ENCODE measurements at places on chromosomes 1 and 21. TPM values are rescaled to one million over a fixed set of nuclear protein-coding genes. Genes with fewer than 3 reads are reported as not detected.

GRCh38 chr1:41802532-41803501 lies 115.9 kb downstream of the HIVEP3 start:
- peak; percentile 88 for DNase-seq

DNA sequence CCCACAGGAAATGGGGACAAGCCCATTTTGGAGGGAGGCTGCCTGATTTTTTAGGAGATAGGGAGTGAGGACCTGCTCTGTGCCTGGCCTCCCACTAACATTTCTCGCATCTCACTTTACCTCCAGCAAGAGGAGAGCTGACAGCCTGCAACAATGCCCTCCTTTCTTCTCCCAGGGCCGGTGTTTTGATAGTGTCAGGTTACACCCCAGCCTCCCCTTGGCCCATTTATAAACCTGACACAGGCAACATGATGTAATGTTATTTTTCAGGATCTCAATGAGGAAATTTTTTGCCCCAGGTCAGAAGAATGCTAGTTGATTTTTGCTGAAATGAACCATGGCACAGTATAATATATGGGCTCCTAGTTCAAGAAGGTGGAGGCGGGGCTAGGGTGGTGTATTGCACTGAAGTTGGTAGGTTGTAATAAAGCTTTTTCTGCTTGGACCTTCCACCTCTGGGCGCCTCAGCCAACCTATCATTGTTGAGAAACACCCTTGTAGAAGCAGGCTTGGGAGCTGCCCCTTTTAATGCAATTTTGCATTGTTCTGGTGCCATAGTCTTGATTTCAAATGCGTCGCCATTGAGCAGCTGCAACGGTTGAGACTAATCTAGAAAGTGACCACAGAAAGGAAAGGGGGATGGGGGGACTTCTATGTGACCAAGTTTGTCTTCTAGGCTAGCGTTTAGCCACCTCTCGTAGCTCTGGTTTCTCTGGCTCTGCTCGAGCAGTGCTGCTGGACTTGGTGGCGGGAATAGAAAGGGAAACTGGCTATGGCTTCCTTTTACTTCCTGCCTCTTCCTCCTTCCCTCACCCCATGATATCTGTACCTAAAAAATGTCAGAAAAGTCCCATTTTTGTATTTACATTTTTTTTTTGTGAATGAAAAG lies 53.0 kb downstream of the PBX1 start:
- DNase-seq, result no peak

RAB25 gene
- not detected for total RNA-seq

DNA sequence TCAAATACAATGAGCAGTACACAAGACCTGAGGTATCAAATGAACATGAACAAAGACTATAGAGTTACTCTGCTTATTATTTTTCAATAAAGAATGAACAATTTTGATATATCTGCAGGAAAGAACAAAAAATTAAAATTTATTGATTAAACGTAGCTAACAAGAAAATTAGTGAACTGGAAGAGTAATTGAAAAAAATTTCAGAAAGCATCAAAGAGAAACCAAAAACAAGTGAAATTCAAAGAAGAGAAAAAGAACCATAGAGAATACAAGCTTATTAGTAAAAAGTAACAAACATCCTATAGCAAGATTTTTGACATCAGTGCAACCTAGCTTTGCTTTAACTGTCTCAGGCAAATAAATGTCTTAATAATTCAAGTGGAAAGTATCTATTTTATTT lies 106.6 kb downstream of the LRRIQ3 start:
- no peak for DNase-seq

DNA sequence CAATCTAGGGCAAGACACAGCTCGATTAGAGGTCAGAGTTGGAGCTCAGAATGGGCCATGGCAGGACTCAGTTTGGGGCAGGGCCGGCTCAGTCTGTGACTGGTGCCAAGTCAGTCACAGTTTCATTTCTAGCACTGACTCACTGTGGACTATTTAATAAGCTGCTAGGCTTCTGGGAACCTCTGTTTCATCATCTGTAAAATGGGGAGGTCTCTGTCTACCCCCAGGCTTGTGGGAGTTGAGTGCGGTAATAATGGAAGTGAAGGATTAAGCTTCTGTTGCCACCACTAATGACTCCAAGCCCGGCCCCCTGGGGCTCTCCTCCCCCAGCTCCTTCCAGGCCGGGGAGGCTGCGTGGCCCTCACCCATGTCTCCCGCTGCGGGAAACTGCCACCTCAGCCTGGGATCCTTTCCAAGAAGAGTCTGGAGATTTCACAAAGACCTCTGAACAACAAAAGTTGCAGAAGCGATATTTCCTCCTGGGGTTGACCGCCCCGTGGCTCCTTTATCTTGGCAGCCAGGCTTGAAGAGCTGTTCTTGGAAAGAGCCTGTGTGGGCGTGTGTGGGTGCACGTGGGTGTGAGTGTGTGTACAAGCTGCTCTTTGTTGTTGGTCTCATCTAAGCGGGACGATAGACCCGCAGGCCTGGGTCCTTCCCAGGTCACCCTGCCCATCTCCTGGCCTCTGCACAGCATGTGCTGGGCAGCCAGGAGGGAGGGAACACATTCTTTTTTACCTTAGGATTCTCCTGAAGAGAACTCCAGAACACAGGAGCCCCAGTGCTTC lies 29.1 kb downstream of the KNCN start:
- peak; percentile 59 for DNase-seq

DNA sequence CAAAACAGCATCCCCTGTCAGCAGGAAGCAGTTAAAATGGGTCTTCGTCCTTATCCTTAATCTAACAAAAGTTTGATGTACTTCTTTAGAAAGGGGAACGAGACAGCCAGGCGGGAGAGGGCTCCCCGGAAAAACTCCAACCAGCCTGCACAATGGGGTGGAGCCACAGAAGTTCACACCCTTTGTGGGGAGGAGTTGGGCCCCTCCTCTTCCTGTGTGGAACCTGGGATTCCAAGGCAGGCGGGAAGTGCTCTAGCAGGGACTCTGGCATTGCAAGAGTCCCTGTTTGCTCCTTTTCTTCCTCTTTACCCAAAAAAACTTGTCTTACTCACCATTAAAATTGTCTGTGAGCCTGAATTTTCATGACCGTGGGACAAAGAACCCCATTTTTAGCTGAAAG lies 47.7 kb downstream of the FCRL5 start:
- no peak for DNase-seq

GRCh38 chr1:196387766-196388165 lies 220.5 kb downstream of the KCNT2 start:
- DNase-seq, result no peak

NR0B2 gene
- total RNA-seq, result 5.1 TPM

DNA sequence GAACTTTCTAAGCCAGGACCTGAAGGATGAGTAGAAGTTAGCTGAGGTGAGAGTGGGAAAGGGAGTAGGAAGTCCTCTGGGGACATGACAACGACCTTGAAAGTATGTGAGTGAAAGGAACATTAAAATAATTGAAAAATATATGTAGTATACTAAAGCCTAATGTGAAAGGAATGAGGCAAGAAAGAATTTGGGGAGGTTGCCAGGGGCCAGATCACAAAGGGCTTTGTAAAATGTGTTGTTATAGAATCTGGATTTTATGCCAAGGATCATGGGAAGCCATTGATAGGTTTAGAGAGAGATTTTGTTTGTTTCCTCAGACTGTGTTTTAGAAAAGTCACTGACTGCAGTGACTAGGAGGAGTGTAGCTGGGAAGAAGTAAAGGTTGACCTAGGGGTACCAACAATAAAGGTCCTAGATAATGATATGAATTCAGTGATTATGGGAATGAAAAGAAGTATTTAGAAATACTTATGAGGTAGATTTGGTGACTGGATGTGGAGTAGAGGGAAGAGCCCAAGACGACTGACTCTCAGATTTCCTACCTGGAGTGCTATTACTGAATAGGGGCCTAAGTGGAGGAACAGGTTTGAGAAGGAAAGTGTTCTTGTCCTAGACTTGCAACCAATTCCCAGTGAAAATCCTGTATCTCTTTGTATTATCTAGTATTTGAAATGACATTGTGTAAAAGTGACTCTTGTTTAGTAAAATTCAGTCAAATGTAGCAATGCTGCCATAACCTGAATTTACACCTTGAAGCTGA lies 179.8 kb downstream of the PHTF1 start:
- no peak for DNase-seq

DNA sequence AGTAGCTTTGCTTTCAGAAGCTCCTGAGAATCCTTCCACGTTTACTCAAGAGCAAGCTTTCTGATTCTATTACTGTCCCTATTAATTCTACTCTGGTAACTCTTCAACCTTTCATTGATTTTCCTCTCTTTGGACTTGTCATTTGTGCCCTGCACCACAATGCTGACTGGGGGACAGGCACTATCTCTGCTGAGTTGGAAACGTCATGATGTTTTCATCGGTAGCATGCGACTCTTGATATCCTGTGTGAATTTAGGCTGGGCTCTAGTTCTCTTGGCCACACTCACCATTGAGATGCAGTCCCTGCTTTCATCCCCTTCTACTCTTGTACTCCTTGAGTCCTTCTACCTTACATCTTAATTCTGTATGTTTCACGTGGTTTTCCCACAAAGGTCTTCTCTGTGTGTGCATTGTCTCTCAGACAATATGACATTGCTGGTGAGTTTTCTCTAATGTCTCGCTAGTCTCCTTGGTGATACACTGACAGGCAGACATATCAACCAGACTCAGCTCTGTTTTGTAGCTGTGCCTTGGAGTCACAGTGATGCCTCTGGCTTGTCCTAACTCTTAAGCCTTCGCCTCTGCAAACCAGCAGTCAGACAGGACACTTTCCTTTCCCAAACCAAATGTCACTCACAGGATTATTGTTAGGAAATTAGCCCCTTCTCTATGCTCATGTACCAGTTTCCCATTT lies 223.6 kb upstream of the ADGRL2 start:
- no peak for DNase-seq

- DNase-seq, result no peak
These were observed 54.4 kb downstream of the CNIH3 start for GRCh38 chr1:224670506-224670905.

GRCh38 chr1:22330092-22330759 lies 121.4 kb upstream of the ZBTB40 start:
- no peak for DNase-seq
